DMS79 (cell line): ENCODE measurements at places on chromosomes 4 and X.

DNA sequence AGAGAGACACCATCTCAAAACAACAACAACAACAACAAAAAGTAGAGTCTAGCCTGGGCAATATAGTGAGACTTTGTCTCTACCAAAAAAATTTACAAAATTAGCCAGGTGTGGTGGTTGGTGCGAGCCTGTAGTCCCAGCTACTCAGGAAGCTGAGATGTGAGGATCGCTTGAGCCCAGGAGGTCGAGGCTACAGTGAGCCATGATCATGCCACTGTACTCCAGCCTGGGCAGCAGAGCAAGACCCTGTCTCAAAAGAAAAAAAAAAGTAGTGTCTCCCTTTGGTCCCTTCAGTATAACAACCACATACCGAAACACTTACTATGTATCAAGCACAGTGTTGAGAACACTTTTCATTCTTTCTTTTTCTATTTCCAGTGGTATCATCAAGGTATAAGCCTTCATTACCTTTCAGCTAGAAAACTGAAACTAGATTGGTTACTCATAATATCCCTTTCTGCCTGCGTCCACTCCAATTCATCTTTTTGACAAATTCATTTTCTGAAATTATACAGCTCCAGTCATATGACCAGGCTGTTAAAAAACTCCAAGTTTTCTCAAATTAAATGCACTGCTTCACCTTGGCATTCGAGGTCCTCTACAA is 54.1 kb downstream of the RPS6KA3 start:
- no peak for DNase-seq

- DNase-seq, result no peak
These were observed 37.2 kb downstream of the LIMCH1 start for GRCh38 chr4:41575207-41575606.

DNA sequence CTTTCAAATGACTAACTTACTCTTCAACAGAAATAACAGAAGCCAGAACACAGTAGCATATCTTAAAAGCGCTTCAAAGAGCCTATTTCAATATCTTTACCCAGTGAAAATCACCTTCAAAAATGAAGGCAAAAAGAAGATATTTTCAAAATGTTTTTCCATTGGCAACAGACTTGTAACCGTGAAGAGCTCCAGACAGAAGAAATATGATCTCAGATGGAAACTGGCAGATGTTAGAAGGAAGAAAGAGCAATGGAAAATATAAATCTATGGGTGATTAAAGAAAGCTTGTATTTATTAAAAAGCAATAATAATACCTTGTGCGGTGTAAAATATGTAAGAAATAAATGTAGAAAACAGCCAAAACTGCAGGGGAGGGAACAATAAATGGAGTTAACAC is 35.7 kb downstream of the PRKG2 start:
- no peak for DNase-seq

DNA sequence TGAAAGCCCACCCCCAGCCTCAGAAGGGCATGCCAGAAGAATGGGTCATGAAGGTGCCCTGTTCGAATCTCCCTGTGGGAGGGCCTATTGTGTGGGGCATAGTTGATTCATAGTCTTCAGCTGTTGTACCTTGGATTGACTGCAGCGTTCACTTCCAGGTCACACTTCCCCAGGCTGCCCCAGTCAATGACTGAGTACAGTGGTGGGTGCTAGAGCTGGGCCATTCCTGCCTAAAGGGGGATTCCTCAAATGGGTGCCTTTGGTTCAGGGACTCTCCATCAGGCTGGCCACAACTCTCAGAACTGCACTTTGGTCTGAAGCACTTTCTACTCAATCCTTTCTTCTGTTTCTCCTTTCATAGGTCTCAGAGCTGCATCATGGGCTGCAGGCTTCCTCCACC is 35.0 kb upstream of the RASGEF1B start:
- DNase-seq, result no peak

DNA sequence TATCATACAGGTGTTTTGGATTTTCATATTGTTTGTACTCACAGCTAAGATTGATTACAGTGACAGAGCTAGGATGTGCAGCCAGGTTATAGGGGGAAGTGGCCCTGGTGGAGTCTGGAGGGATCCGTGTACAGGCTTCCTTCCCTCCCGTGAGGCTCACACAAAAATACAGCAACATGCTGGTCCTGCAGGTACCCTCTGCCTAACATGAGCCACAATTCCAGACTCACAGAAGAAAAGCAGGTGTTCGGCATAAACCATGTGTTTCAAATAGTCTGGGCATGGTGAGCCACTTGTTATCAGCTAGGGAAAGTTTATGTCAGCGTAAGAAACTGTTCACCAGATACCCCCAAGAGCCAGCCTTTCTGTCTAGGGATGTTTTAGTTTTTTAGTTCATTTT is 82.9 kb downstream of the HTT start:
- DNase-seq, result no peak

DNA sequence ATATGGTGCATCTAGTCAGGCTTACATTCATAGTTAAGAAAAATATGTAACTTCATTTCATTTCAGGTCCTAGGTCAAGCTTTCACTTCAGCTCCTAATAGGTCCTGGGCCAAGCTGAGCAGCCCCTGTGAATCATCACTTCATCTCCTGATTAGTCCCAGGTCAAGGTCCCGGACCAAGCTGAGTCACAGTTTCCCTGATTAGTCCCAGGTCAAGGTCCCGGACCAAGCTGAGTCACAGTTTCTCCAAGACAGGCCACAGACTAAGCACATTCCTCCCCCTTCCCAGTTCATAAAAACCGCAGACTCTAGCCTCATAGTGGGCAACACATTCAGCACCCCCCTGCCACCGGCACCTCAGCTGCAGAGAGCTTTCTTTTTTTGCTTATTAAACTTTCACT is 1331.8 kb downstream of the PCDH19 start:
- DNase-seq, result no peak

DNA sequence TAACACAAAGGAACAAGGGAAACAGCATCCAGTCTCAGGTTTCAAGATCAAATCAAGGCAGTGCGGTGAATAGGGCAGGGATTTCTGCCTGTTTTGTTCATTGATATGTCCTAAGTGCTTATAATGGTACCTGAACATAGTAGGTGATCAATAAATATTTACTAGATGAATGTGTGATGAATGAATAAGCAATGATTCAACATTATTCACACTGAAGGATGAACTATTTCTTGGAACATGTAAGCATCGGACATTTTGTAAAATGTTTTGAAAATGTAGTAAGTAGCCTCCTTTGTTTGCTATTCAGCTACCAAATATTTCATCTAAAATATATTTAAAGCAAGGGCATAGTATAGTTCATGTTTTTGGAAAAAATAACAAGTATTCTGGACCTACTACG is 67.8 kb downstream of the USP38 start:
- DNase-seq, result no peak

DNA sequence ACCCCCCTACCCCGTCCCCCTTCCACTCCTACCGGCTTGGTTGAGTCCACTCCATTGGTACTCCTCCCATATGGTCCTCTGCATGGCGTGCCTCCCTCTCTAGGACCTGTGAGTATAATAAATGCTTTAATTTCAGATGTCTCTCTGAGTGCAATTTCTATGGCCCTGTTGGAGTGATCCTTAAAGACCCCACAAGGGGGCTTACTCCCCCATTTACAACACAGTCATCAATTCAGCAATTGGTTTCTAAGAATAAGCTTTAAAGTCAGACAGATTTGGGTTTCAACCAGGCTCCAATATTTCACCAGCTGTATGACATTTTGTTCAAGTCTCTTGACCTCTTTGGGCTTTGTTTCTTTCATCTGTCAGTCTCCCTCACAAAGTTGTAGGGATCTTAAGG is 38.7 kb downstream of the TFDP3 start:
- no peak for DNase-seq

DNA sequence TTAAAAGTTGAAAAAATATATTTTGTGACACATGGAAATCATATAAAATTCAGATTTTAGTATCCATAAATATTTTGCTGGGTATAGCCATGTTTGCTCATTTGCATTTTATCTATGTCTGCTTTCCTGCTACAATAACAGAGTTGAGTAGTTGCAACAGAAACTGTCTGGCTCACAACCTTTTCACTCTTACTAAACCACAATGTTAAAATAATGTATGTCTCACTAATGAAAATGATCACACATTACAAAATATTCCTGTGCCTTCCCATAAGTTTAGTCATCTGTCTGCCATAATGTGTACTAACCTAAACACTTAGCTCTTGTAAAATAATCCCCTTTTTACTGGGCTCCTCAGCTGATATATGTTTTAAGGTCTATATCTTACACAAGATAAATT is 174.0 kb upstream of the PRPS2 start:
- DNase-seq, result no peak

DNA sequence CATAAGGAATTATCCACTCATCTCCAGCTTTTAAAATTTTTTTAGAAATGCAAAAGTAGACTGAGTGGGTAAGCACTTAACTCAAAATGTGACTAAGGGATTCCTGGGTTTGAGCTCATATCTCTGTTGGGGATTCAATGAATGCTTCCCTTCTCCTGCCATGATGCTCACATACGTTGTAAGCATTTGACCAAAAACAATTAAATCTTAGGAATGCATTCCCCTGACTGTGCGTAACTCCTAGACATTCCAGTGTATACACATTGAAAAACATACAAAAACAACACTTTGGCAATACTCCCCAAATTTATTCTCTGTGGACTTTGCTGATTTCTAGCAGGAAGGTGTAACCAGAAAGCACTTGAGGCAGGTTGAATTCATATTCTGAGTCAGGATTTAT is 29.8 kb downstream of the SPANXA2 start:
- DNase-seq, result no peak

DNA sequence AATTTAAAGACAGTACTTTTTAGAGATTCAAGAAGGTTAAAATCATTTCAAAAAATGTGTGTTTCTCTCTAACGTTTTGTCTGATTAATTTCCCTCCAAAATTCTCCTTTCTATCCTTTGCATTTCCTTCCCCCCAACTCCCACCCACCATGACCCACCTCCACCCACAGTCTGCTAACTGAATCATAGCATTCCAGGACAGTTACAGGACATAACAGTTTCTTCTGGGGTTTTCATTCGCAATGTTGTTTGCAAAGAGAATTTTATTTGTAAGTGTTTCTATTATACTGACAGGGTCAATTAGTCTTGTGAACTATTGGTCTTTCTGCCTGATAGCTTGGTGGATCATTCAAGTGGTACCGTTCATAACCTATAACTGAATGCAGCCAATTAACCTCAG is 53.7 kb downstream of the ANAPC10 start:
- no peak for DNase-seq

- no peak for DNase-seq
These were observed 310.3 kb upstream of the ZFP42 start for GRCh38 chr4:187685247-187685646.

DNA sequence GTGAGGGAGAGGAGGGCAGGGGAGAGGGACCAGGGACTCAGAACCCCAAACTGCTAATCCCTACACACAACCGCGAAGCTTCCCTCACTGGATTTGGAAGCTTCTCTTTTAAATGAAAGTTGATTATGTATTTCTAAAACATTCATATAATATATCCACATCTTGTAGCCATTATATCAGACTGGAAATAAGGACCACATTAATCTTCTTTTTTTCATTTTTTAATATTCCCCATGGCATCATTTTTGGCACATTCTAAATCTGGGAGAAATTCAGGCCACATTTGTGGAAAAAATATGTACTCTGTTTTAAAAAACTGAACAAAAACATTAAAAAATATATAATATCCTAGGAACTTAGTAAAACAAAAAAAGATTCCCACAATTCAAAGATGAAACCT is 97.8 kb downstream of the AFAP1 start:
- DNase-seq, result no peak

DNA sequence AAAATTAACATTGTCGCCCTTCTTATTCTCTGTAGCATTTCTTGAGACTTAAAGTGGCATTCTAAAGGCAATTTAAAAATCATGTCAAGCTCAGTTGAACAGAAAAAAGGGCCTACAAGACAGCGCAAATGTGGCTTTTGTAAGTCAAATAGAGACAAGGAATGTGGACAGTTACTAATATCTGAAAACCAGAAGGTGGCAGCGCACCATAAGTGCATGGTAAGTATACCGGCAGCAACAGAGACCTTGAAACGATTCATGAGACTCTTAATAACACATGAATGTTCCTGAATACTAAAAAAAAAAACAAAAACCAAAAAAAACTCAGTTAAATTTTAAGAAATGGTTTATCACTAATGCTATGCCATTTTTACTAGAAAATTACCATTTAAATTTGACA is 82.4 kb upstream of the HPRT1 start:
- no peak for DNase-seq

GRCh38 chr4:41939016-41939626 is 3.9 kb downstream of the TMEM33 start:
- DNase-seq, result no peak

DNA sequence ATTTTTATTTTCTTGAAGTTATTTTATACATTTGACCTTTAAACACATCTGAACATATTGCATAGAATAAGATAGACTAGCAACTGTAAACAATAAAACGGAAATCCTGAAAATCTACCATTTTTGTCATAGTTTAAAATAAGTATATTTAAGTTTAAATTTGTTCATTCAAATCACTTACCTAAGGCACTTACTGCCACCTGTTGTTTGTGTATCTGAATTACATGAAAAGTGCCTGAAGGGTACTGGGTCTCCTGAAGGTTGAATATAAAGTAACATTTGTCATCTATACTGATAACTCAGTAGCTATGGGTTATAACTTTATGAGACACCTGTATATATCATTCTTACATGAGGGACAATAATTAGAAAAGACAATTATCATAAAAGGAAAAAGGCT is 38.6 kb downstream of the TRPC5 start:
- DNase-seq, result no peak

DNA sequence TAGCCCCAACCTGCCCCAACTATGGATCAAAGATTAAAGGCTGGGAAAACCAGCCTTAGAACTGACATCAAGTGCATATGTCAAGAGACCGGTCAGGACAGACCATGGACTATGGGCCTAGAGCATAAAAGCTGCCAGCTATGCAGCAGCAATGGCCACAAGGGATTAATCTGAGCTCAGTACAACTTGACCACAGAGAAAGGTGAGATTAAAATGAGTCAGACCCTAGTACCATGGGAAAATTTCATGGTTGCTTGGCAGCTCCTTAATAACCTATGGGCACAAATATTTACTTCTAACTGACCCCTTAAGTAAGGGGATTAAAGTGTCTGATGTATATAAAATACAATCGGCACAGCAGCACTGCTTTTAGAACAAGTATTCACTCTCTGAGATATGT is 54.4 kb downstream of the CBR4 start:
- no peak for DNase-seq

DNA sequence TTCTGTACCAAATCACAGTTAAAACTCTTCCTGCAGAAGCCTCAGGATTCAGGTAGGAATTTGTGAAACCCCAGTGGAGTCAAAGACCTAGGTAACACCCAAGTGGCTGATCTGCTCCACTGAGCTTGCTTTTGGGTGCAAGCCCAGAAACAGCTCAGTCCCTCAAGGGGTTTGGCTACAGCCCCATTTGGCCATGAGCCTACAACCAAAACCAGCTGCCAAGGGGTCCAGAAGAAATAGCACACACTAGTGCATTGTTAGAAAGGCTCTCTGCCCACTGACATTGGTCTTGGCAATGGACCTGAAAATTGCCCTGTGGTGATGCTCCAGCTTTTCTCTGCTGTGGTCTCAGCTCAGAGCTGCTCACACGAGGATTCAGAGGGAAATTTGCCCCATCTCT is 577.4 kb upstream of the INTU start:
- peak; percentile 59 for DNase-seq
